Hematopoietic multipotent progenitor cell treated with erythropoietin and hydrocortisone succinate and interleukin-3 and kit ligand, for 17 days (in vitro differentiated cells): ENCODE measurements at places on chromosomes 2 and 18.

DNA sequence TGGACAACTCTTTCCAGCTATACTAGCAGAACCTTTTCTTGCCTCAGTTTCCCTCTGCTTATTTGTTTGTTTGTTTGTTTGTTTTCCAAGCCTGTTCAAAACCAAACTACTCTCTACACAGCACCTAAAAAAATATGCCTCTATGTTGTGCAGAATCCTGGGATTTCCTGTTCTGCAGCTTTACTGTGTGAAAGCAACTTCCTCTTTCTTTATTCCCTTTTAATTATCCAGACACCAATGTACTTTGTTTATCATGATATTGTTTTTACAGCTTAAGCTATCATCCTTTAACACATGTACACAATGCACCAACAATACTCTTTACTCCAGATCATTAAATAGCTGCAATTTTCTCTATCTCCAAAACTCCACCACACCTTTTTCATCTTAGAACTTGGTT is 259.5 kb downstream of the EPHA4 start:
- no peak for DNase-seq

GRCh38 chr2:105773568-105773967 is 28.9 kb downstream of the NCK2 start:
- no peak for DNase-seq

- DNase-seq: no peak
Measured at GRCh38 chr18:14974576-14974975, 226.6 kb downstream of the ANKRD30B start.

GRCh38 chr18:11909591-11910026 is 1.5 kb upstream of the MPPE1 start:
- DNase-seq: no peak

- DNase-seq: no peak
Measured at GRCh38 chr2:109174214-109174613, 45.2 kb downstream of the SH3RF3 start.

- DNase-seq: no peak
Measured at GRCh38 chr2:164766216-164766953, 75.2 kb downstream of the COBLL1 start.

DNA sequence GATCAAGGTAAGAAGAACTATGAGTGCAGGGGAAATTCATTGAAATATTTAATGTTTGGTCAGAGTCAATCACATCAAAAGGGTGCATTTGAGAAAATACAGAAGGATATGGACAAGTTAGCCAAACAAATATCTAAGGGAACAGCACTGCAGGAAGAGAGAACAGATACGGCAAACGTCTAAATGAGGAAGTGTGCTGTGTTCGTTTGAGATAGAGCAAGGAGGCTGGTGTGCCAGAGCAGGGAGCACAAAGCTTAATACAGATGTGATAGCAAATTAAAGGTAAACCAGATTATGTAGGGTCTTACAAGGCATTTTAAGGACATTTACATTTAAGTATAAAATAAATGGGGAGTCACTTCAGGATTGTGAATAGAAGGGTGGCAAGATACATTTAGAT is 241.3 kb upstream of the ZNF804A start:
- no peak for DNase-seq

DNA sequence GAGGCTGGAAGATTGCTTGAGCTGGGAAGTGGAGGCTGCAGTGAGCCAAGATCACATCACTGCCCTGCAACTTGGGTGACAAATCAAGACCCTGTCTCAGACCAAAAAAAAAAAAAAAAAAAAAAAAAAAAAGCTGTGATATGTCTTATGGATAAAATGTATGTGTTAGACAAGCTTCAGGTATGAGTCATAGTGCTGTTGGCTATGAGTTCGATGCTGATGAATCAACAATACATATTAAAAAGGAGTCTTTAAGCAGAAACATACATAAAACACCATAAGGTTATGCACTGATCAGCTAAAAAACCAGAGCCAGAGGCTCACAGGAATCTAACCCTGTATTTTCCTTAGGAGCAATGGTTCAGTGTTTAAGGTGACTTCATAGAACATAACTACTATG is 332.3 kb downstream of the NCKAP5 start:
- no peak for DNase-seq
